Caco-2 (cell line): ENCODE measurements at places on chromosomes 1 and 21. TPM values are rescaled to one million over a fixed set of nuclear protein-coding genes. Genes with fewer than 3 reads are reported as not detected.
A peak's percentile ranks its signal among the peaks of the same experiment; 100 is the strongest.

The LDLRAD1 gene
- not detected in 2 replicates for total RNA-seq

The PDE9A gene
- total RNA-seq: 9.7 and 10.5 TPM in 2 replicates

The UAP1 gene
- 35.2 and 39.8 TPM in 2 replicates for total RNA-seq

The TRIM58 gene
- not detected in 2 replicates for total RNA-seq

The IL23R gene
- total RNA-seq: not detected in 2 replicates

The GUCA2B gene
- 0.75 TPM in 1 of 2 replicates, not detected in the other for total RNA-seq

- no peak for DNase-seq
These were observed 134.5 kb downstream of the VAV3 start for GRCh38 chr1:107830526-107830925.

DNA sequence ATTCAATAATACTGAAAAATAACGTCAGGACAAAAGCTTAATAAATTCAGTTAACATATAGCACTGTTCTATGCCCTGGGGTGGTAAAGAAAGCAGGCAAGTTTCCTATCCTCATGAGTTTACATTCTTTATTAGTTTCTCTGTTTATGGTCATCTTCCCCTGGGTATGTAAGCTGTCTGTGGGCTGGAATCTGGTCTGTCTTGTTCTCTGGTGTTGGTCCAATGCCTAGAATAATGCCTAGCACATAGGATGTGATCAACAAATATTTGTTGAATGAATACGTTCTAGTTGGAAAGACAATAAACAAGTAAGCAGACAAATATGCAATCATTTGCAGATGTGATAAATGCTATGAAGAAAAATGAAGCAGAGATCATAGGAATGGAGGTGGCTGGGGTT lies 7.2 kb upstream of the IGSF3 start:
- no peak for DNase-seq

DNA sequence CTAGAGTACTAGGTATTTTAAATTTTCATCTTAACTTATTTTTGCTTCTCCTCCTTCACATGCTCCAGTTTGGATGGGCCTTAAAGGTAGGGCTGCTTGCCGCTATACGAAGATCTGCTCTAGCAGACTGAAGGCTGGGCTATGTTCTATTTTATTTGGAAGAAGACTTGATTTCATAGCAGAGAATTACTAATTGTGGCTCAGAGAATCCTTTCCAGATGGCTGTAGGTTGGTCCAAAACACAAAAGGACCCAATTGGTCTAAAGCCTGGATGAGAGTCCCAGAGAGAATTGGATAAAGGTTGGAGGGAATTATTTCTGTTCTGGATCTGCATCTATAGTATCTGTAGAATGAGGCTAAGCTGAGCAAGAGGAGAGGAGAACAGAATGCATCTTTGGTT lies 719.4 kb upstream of the PTBP2 start:
- DNase-seq: no peak

- DNase-seq: no peak
These were observed 147.3 kb downstream of the LBR start for GRCh38 chr1:225280563-225280962.

DNA sequence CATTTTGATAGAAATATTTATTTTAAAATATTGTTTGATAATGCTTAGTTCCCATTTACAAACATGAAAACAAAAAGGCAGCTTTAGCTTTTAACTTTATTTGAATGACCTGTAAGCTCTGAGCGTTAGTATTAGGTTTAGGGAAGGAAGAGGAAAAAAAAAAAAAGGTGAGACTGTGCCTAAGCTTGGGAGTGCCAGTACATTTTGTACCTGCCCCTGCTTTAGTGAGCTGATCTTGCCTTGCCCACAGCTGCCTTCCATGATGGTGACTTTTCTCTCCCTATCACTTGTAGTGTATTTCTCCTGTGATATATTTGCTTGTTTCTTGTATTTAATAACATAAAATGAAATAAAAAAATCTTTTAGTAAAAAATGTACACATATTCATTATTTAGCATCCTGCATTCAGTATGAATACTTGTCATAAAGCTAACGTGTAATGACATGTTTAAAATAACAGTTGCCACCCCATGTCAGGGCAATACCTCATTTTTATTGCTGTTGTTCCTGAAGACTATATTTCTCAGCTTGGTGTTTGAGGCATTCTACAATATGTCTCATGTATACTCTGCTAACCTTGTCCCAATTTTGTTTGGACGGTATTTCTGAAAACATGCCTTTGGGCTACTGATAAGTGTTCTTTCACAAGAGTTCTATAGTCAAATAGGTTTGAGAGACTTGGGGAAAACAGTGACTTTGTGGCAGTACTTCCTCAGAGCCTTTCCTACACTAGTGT lies 76.3 kb downstream of the NEK7 start:
- DNase-seq: no peak

GRCh38 chr1:91842563-91842962 lies 43.4 kb downstream of the TGFBR3 start:
- DNase-seq: no peak

- DNase-seq: no peak
These were observed 30.2 kb downstream of the ERO1B start for GRCh38 chr1:236251587-236251986.

DNA sequence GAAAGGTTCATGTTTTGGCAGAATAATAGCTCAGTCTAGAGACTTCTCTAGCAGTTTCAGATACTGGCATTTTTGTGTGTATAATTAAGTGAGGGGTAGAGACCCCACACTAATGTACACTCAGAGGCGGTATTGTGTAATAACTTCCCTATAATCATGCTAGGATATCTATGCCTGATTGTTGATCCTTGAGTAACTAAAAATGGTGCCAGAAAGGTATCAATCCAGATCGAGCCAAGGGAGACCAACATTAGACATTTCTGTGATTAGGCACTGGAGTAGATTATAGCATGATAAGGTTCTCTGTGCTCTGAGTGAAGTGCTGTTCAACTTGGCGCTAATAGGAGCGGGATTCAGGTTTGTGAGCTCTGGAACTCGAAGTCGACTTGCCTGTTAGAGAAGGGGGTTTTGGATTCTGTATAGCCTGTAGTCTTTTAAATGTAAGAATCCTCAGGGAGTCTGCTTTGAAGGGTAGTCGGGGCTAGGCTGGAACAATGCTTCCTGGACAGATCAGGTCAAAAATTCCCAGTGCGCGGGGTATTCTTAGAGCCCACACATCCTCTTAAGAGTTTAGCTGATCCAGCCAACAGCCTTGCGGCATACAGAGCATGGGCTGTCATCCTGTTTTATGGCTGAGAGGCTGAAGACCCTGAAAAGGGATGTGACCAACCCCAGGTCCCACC lies 24.2 kb downstream of the MAN1C1 start:
- DNase-seq: no peak

DNA sequence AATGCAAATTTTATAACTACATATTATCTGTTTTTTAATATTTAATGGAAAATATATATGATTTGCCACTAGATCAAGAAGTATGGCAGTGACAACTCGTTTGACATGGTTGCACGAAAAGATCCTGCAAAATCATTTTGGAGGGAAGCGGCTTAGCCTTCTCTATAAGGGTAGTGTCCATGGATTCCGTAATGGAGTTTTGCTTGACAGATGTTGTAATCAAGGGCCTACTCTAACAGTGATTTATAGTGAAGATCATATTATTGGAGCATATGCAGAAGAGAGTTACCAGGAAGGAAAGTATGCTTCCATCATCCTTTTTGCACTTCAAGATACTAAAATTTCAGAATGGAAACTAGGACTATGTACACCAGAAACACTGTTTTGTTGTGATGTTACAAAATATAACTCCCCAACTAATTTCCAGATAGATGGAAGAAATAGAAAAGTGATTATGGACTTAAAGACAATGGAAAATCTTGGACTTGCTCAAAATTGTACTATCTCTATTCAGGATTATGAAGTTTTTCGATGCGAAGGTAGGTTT lies 556 bp downstream of the IFI44 start:
- DNase-seq: no peak

- no peak for DNase-seq
These were observed 43.3 kb downstream of the PHC2 start for GRCh38 chr1:33387625-33388024.

- peak; percentile 95 for DNase-seq
These were observed at the start of gene TP53BP2 for GRCh38 chr1:223845810-223846682. Gene TP53BP2, minus strand, starts transcription at chr1:223845947. Its CDS starts 267 bp downstream, at chr1:223845680.

GRCh38 chr1:151309811-151310323 lies 17.3 kb downstream of the PI4KB start:
- DNase-seq: no peak

DNA sequence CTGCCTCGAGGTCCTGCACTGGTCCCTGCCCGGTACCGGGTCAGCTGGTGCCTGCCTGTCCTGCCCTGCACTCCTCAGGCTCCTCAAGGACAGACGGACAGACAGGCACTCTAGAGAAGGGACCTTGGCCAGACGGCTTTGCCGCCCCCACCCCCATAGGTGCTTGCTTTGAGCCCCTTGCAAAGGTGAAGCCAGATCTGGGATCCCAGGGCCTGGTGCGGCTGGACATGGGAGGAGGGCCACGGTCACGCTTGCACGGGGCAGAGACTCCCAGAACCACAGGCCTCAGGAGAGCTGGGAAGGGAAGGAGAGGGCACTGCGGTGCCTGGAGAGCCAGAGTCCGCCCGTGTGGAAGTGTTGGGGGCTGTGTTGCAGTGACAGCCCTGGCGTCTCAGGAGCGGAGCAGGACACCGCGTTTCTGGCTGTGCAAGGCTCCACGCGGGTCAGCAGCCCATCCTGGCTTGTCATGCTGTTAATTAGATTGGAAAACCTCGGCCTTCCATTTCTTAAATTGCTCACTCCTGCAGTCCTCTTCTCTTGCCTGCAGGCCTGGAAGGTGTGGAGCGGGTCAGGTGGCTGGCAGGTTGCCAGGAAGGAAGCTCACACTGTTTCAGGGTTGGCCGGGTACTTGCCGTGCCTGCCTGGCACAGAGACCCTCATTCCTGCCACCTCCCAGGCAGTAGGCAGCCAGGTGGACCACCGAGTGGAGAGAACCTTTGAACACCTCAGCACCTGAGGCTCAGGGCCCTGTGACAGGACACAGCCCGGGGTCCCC lies 16.3 kb downstream of the COL18A1 start:
- no peak for DNase-seq

- no peak for DNase-seq
These were observed 155.5 kb downstream of the GLUL start for GRCh38 chr1:182235952-182236650.

- DNase-seq: no peak
These were observed 31.0 kb upstream of the EFCAB14 start for GRCh38 chr1:46749921-46750404.

DNA sequence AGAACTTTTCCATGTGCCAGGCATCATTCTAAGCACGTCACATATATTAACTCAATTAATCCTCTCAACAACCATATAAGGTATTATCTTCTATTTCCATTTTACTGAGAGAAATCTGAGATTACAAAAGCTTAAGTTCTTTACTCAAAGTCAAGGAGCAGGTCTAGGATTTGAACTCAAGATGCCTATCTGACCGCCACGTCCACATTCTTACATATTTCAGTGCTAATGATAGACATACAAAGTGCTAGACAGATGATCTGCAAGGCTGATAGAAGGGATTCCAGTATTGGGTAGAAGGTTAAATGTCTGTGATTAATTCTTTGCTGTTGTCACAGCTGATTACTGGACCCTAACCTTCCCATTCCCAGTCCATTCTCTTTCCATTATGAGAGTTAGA lies 4.4 kb downstream of the ATP5PB start:
- no peak for DNase-seq
